Left kidney (tissue), 8 donors: ENCODE measurements at places on chromosomes 2 and 18. TPM values are rescaled to one million over a fixed set of nuclear protein-coding genes. Genes with fewer than 3 reads are reported as not detected.
A peak's percentile ranks its signal among the peaks of the same experiment; 100 is the strongest.

GDF7 gene
- 2.6 TPM for polyA plus RNA-seq

- DNase-seq: no peak
These were observed 18.9 kb downstream of the ATP8B1 start for GRCh38 chr18:57784034-57784800.

GRCh38 chr2:162301151-162301804, 17.2 kb downstream of the IFIH1 start:
- peak; percentile 49 for DNase-seq

ZNF2 gene
- 9.0 TPM for polyA plus RNA-seq

CCDC85A gene
- polyA plus RNA-seq: 1.2 TPM

DNA sequence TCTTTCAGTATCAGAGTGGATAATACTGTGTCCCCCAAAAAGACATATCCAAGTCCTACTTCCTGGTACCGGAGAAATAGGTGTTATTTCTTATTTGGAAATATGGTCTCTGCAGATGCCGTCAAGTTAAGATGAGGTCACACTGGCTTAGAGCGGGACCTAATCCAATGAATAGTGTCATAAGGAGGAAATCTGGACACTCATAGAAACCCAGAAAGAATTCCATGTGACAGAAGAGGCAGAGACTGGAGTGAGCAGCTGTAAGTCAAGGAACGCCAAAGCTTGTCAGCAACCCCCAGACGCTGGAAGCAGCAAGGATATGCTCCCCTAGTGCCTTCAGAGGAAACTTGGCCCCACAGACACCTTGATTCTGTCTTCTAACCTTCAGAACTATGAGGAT, 69.8 kb downstream of the CCBE1 start:
- no peak for DNase-seq

DNA sequence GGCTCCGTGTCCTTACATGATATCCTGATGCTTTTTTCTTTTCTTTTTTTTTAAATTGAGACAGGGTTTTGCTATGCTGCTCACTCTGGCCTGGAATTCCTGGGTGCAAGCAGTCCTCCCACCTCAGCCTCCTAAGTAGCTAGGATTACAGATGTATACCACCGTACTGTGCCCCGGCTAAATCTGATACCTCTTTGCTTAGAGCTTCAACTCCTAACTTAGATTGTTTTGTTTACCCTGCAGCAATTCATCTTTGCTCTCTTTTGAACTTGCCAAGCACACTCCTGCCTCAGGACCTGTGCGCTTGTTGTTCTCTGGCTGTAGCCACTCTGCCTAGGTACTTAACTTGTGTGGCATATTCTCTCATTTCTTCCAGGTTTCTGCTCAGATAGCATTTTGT, 24.5 kb downstream of the RAB10 start:
- DNase-seq: no peak

DNA sequence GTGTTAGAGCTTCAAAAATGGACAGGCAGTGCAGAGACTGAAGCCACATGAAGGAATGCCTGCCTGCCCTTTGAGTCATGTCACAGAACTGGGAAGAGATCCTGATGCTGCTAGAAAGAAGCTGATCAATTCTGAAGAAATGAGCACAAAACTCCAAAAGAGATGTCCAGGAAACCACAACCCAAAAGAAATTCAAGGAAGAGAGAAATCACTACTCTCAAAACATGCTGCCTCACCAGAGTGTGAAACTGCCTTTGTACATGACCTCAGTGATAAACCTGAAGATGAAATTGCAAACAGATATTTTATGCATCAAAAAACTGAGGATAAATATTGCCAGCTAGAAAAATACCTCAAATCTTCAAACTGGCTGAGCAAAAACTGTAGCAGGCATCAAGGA, 20.5 kb downstream of the USP40 start:
- no peak for DNase-seq

GRCh38 chr18:56726906-56727305, 75.7 kb downstream of the WDR7 start:
- no peak for DNase-seq

SEPTIN10 gene
- 128 TPM for polyA plus RNA-seq

FIGLA gene
- polyA plus RNA-seq: not detected

DNA sequence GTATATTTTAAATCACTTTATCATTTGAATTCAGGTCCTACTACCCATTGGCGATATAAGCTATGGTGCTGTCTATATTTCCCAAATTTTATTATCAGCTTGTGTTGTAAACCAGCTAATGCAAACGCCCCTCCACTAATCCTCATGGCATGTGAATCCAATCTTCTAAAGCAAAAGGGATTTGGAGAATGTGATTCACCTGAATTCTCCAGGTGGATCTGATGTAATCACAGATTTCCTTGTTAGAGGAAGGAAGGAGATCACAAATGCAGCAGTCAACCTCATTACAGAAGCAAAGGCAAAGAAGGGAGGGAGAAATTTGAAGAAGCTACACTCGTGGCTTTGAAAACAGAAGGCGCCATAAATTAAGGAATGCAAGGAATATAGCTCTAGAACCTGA, 431.1 kb upstream of the CDH19 start:
- no peak for DNase-seq

SLC30A3 gene
- 6.2 TPM for polyA plus RNA-seq

E2F6 gene
- 24.4 TPM for polyA plus RNA-seq

GRCh38 chr18:35500113-35500512, 2.4 kb upstream of the INO80C start:
- DNase-seq: no peak

- DNase-seq: no peak
These were observed 22.2 kb downstream of the DSC2 start for GRCh38 chr18:31079973-31080372.

GRCh38 chr2:102074152-102074783, 68.3 kb upstream of the IL1R1 start:
- DNase-seq: no peak

GRCh38 chr2:158993721-158994587, 25.5 kb downstream of the TANC1 start:
- no peak for DNase-seq

- DNase-seq: no peak
These were observed 10.6 kb upstream of the SLC39A10 start for GRCh38 chr2:195646424-195646823.

DNA sequence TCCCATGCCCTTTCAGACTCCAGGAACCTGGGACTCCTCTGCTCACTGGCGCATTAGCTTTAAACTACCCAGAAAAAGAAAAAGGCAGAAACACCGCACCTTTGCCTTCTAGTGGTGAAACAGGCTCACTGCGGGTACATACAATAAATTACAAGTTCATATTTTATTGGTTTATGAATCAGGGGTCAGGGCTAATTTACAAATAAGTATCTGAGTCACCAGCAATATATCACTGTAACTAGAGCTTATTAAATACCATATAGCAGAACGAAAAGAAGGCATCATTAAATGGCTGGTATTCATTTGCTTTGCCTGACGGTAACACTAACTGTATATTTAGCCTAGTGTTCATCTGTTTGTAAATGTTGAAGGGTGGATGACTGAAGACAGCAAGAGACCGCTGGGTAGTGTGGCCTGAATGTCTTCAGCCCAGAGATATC, 26.9 kb upstream of the DTNB start:
- no peak for DNase-seq

DNA sequence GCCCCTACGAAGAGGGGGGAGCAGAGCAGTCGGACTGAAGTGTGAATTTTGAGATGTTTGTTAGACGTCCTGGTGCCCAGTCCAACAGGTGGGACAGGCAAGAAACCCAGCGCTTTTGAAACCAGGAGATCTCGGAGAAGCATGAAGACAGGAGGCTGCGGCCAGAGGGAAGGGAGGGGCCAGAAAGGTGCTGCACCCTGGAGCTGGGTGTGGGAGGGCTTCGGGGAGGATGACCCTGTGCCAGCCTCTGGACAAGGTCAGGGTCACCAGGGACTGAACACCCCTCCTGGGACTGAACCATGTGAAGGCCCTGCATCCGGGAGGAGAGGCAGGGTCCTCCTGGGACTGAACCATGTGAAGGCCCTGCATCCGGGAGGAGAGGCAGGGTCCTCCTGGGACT, 6.1 kb downstream of the TMEM18 start:
- no peak for DNase-seq

DNA sequence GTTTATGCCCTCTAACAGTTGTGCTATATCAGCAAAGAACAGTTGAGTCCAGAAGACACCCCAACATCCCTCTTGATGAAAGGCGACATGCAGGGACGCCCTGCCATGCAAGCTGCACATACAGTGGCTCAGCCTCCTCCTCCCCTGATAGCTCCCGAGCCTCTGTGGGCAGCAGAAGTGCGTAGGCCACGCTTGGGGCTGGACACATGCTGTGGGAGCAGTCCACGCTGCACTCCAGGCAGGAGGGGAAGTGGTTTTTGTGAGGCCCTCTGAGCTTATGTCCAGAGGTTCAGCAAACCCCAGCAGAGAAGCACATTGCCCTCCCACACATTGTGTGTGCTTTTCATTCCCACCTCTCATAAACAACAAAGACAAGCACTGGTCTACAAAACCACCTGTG, 162.1 kb downstream of the SEPTIN10 start:
- DNase-seq: no peak

SLC9A4 gene
- 7.0 TPM for polyA plus RNA-seq

DNA sequence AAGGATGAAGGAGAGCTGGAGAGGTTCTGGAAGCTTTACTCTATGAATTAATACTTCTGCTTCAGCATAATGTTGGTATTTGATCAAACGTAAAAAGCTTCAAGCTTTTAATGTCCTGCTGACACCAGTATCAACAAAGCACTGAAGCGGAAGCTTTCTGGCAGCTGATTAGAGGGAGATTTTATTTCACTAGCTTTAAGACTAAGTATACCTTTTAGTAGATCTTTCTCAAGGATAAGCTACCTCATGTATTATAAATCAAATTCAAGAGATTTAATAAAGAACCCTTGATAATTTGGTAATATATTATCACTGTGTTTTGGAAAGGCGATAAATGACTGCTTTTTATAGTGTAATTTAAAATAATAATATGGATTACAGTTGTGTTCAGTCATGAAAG, 128.0 kb upstream of the CD302 start:
- no peak for DNase-seq

- DNase-seq: peak; percentile 38
These were observed 96.4 kb downstream of the USP40 start for GRCh38 chr2:233470011-233470687.

DNA sequence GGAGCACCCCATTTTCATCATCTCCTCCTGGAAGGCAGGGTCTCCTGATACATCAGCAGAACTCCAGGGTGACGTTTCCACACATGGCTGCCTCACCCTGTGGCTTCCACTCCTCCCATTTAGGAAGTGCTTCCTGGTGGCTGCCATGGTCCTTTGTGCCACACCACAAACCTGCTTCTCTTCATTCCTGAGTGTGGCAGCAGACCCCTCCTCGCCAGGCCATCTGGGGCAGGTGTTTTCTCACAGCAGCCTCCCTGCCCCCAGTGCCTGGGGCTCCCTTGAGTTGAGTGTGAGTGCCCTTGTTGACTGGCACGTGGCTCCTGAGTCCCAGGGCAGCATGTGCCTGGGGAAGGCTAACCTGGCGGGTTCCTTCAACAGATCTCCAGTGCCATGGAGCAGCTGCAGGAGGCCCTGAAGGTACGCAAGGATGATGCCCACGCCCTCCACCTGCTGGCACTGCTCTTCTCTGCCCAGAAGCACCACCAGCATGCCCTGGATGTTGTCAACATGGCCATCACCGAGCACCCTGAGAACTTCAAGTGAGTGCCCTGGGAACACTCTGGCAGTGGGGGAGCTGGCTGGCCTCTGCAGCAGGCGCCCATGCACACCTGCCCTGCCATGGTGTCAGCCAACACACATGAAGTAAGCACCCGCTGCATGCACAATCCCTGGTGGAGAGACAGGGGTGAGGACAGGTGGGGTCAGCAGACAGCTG, 113.4 kb upstream of the MCFD2 start:
- DNase-seq: no peak

DNA sequence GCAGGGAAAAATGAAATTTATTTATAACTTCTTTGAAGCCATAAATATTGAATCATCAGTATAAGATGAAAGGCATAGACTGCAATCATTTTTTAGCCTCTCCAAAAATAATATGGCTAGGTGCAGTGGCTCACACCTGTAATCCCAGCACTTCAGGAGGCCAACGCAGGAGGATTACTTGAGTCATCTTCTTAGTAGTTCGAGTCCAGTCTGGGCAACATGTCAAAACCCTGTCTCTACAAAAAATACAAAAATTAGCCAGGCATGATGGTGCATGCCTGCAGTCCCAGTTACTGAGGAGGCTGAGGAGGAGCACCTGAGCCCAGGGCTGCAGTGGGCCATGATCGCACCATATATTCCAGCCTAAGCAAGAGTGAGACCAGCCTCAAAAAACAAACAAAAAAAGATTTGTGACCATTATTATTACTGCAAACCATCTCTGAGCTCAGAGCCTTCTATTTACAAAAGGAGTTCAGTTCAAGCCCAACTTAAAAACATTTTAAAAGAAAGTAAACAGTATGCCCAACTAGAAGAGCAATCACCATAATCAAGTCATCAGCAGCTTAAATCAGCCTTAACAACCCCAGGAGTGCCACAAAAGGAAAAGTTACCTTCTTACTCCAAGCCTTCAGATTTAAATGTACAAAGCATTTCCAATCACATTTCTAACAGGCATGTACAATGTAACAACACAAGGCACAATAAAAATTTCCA, 37.5 kb downstream of the KCNG3 start:
- DNase-seq: no peak

RAD51AP2 gene
- polyA plus RNA-seq: 0.38 TPM

GRCh38 chr2:177604271-177605065, 211.9 kb downstream of the AGPS start:
- DNase-seq: peak; percentile 78

DNA sequence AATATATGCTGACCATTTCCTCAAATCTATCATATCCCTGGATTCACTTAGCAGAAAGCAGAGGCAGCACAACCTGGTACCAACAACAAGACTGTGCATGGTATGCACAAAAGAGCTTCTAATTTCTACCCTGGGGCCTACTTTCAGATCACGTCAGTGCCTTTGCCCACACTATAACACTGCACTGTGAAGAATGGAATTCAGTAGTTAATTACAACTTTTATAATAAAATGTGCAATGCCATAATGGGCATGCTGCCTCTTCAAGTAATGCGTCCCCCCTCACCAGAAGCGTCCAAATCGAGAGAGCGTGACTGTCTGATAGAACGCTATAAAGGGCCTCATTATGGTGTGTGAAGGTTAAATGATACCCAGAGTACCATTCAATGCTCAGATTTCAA, 328.1 kb upstream of the PKDCC start:
- DNase-seq: no peak

GRCh38 chr2:46847185-46847710, 68.4 kb downstream of the MCFD2 start:
- peak; percentile 78 for DNase-seq

LRRTM1 gene
- 19.8 TPM for polyA plus RNA-seq

DNA sequence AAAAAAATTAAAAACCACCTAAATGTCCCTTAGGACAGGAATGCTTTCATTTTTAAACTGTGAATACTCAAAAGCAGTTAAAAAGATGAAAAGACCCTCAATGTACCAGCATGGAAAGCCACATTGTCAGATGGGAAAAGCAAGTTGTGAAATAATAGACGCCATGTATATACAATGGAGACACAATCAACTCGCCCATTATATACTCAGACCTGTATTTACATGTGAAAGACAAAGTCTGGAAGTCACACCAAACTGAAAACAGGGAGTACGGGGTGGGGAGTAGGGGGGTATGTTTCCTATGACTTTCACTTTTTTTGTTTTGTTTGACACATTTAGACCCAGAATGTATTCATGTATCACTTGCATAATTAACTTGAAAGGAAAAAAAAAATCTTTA, 75.6 kb downstream of the CELF4 start:
- DNase-seq: no peak

ZNF516 gene
- polyA plus RNA-seq: 44.3 TPM

RIT2 gene
- polyA plus RNA-seq: 0.13 TPM

ZSWIM2 gene
- polyA plus RNA-seq: not detected

GRCh38 chr2:228545748-228546145, 364.3 kb upstream of the SPHKAP start:
- DNase-seq: no peak

- no peak for DNase-seq
These were observed 8.1 kb upstream of the ATG16L1 start for GRCh38 chr2:233243348-233243747.
